Activated CD4-positive, alpha-beta T cell treated with anti-CD3 and anti-CD28 coated beads for 36 hours (primary cell): ENCODE measurements at places on chromosomes 3 and 15. TPM values are rescaled to one million over a fixed set of nuclear protein-coding genes. Genes with fewer than 3 reads are reported as not detected.
A peak's percentile ranks its signal among the peaks of the same experiment; 100 is the strongest.

GRCh38 chr3:197456261-197457091 is 99.3 kb downstream of the BDH1 start:
- no peaks in the 10 kb centered on the region for H3K36me3 ChIP-seq
- H3K4me3 ChIP-seq: peak overlapping the region; percentile 76
- peaks cover 6% of the 10 kb centered on the region for H3K27me3 ChIP-seq
- H3K27ac ChIP-seq: peak overlapping the region; percentile 93

The C3orf20 gene
- not detected for total RNA-seq

GRCh38 chr3:123653221-123653682 is 68.4 kb upstream of the HACD2 start:
- DNase-seq: no peak

DNA sequence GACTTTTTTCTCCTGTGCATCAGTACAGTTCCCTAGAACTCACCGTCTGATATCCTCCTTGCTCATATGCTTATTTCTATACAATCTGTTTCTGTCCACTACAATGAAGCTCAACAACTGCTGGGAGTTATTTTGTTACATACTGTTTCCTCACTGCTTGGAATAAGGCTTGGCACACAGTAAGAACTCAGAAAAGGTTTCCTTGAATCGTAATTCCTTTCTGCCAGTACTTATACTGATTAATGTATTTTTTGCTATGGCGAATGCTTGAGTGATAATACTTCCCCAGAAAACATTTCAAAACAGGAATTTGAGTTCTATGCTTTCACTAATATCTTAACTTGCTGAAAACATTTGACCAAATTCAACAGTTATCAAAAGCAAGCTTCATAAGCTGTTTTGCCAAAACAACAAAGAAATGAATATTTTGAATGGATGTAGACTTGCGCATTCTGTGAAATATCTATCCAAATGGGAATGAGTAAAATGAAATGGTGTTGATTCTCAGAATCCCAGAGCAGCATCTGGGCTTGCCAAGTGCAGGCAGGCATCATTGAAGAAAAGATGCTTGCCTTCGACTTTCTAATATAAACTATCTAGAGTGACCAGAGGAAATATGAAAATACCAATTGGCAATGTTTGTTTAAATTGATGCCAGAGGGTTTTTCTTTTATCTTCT is 286.3 kb downstream of the RAP2B start:
- H3K4me1 ChIP-seq: peaks cover 13% of the 10 kb centered on the region
- H3K36me3 ChIP-seq: no peaks in the 10 kb centered on the region
- no peak for DNase-seq
- no peak overlapping the region for H3K4me3 ChIP-seq
- H3K27ac ChIP-seq: no peak overlapping the region

- H3K27me3 ChIP-seq: peaks cover 6% of the 10 kb centered on the region
- no peak overlapping the region for H3K4me3 ChIP-seq
- H3K27ac ChIP-seq: no peak overlapping the region
- no peak for DNase-seq
- H3K36me3 ChIP-seq: no peaks in the 10 kb centered on the region
These were observed 17.1 kb downstream of the CHST13 start for GRCh38 chr3:126540951-126541627.

DNA sequence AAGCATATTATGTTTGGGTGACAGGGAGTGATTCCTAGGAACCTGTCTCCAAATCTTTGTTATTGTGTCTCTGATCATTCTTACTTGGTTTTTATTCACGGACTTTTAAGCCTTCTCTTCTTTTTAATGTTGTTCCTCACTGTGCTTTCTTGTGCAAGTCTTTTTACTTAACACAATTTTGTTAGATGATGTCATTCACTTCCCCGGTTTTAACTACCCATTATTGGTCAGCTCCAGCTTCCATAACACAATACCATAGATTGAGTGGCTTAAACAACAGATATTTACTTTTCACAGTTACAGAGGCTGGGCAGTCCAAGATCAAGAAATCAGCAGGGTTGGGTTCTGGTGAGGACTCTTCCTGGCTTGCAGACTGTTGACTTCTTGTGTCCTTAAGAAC is 436.3 kb upstream of the CBLB start:
- DNase-seq: no peak
- no peak overlapping the region for H3K27ac ChIP-seq
- H3K27me3 ChIP-seq: no peaks in the 10 kb centered on the region
- no peaks in the 10 kb centered on the region for H3K36me3 ChIP-seq

GRCh38 chr3:173138026-173138425 is 3.0 kb downstream of the SPATA16 start:
- no peak for DNase-seq
- H3K27me3 ChIP-seq: no peaks in the 10 kb centered on the region
- no peak overlapping the region for H3K4me3 ChIP-seq
- no peak overlapping the region for H3K27ac ChIP-seq
- no peaks in the 10 kb centered on the region for H3K4me1 ChIP-seq
